A673 (cell line): ENCODE measurements at places on chromosomes 5 and 9. TPM values are rescaled to one million over a fixed set of nuclear protein-coding genes. Genes with fewer than 3 reads are reported as not detected.

DNA sequence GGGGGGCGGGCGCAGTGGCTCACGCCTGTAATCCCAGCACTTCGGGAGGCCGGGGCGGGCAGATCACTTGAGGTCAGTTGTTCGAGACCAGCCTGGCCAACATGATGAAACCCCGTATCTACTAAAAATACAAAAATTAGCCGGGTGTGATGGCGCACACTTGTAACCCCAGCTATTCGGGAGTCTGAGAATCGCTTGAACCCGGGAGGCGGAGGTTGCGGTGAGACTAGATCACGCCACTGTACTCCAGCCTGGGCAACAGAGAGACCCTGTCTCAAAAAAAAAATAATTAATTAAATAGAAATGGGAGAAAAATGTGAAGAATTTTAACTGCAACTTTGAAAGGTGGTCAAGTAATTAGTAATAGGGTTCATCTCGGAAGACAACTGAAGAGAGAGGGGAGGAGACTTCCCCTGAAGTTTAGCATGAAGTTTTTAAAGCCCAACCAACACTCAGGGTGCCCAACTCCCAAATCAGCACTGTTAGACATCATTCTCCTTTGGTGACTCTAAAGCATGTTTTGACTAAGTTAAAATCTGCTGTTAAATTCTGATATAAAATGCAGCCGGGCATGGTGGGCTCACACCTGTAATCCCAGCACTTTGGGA, 1.4 kb upstream of the CSNK1A1 start:
- peaks cover 19% of the 10 kb centered on the region for H3K36me3 ChIP-seq
- H3K4me3 ChIP-seq = no peak overlapping the region
- no peak overlapping the region for H3K27ac ChIP-seq
- peak; percentile 19 for DNase-seq
- H3K27me3 ChIP-seq = no peaks in the 10 kb centered on the region

- H3K4me1 ChIP-seq = no peaks in the 10 kb centered on the region
- no peak overlapping the region for H3K27ac ChIP-seq
- no peaks in the 10 kb centered on the region for H3K36me3 ChIP-seq
- no peak for DNase-seq
Observed at GRCh38 chr9:116073826-116074225, 79.8 kb upstream of the PAPPA start.

- no peaks in the 10 kb centered on the region for H3K4me1 ChIP-seq
- no peaks in the 10 kb centered on the region for H3K36me3 ChIP-seq
- H3K27ac ChIP-seq = no peak overlapping the region
- no peak overlapping the region for H3K4me3 ChIP-seq
- no peak for DNase-seq
- H3K27me3 ChIP-seq = no peaks in the 10 kb centered on the region
Observed at GRCh38 chr5:67999391-67999790, 216.2 kb upstream of the PIK3R1 start.

The MLANA gene
- total RNA-seq = not detected in 2 replicates

- DNase-seq = peak; percentile 95
- no peaks in the 10 kb centered on the region for H3K27me3 ChIP-seq
- H3K4me3 ChIP-seq = peak overlapping the region; percentile 22
- H3K4me1 ChIP-seq = peaks cover 59% of the 10 kb centered on the region
- H3K36me3 ChIP-seq = no peaks in the 10 kb centered on the region
Observed at GRCh38 chr5:109645707-109646192, 44.0 kb upstream of the MAN2A1 start.

GRCh38 chr5:178363501-178364325, 131.1 kb upstream of the PHYKPL start:
- no peaks in the 10 kb centered on the region for H3K27me3 ChIP-seq
- no peak for DNase-seq
- no peak overlapping the region for H3K27ac ChIP-seq
- no peaks in the 10 kb centered on the region for H3K4me1 ChIP-seq
- H3K36me3 ChIP-seq = no peaks in the 10 kb centered on the region
- H3K4me3 ChIP-seq = no peak overlapping the region

DNA sequence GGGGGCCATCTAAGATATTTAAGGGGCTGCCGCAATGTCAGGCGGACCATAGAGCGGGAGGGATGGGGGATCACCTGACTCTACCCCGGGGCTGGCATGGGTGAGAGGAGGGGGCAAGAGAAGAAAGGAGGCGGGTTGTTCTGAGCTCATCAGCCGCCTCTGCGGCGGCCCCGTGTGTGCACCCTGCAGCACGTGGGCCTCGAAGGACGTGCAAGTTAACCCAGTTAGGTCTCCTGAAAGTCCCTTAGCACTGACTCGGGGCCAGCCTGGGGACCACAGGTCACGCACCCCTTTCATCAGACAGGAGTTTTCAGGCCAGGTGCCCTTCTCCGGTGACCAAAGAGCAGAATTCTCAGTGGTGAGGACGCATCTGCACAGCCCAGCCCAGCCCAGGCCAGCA, 58.0 kb downstream of the UBE2QL1 start:
- DNase-seq = no peak
- H3K4me3 ChIP-seq = no peak overlapping the region
- no peaks in the 10 kb centered on the region for H3K36me3 ChIP-seq
- no peaks in the 10 kb centered on the region for H3K27me3 ChIP-seq

The TLE1 gene
- total RNA-seq = 2.2 and 3.1 TPM in 2 replicates

DNA sequence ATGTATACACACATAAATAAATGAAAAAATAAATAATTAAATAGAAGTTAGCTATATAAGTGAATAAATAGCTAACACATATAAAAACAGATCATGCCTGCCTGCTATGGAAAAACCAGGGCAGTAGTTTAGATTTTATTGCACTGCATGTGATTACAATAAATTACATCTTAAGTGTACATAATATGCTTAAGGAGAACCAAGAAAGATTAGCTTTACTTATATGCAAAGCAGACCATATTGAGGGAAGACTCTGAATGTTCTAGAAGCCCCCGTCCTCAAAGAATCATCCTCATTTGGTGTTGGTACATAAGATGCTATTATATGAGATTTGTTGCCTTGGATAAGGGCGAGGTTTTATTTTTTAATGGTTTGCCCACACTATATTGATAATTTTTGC, 5.9 kb upstream of the CTXN3 start:
- H3K36me3 ChIP-seq = no peaks in the 10 kb centered on the region
- H3K4me1 ChIP-seq = peaks cover 6% of the 10 kb centered on the region
- H3K4me3 ChIP-seq = no peak overlapping the region
- DNase-seq = no peak
- no peak overlapping the region for H3K27ac ChIP-seq

The LCN2 gene
- total RNA-seq = not detected in 2 replicates
